Non-pigmented ciliary epithelial cell (primary cell): ENCODE measurements at places on chromosomes 16 and 17.

GRCh38 chr16:61968242-61969076 lies 67.8 kb downstream of the CDH8 start:
- no peak for DNase-seq

GRCh38 chr16:79788949-79789348 lies 188.4 kb upstream of the MAF start:
- DNase-seq = no peak

DNA sequence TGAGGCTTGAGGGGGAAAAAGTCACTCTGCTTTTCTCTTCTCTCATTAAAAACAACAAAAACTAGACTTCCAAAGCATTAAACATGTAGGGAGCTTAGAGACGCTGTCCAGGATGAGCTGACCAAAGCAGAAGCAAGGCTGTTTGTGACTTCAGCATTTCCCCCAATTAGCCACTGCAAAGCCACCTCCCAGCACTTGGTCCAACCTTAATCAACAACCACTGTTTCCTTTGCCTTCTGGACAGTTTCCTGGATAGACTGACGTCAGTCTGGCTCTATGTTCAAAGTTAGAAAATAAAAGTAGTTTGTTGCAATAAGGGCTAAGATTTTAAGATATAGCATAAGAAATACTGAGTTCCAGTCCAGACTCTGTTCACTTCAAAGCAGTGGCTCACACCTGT lies 3.1 kb downstream of the TMEM231 start:
- no peak for DNase-seq

GRCh38 chr17:10103712-10104111 lies 94.7 kb downstream of the GAS7 start:
- no peak for DNase-seq

DNA sequence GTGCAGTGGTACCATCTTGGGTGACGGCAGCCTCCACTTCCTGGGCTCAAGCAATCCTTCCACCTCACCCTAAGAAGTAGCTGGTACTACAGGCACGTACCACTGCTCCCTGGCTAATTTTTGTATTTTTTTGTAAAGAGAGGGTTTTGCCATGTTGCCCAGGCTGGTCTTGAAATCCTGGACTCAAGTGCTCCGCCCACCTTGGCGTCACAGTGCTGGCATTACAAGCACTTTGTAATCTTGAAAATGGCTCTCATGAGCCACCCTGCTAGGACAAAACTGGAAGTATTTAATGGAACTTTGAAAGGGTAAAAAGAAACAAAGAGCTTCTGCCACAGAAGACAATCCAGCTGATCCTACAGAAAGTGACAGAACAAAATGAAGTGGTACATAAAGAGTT lies 9.2 kb downstream of the SUMO2 start:
- no peak for DNase-seq

DNA sequence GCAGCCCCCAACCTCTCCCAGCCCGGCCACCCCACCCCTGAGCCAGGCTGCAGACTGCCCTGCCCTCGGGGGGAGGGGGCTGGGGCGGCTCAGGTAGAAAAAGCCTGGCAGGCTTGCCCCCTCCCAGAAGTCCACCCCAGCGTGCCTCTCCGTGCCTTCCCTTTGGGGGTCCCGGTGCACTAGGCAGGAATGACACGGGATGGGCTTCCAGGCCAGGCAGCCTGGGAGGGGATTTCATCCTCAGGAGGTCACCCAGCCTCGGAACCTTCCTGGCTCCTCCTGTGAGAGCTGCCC lies 185.0 kb downstream of the NTN1 start:
- no peak for DNase-seq

- no peak for DNase-seq
Measured at GRCh38 chr17:58246104-58246740, 7.8 kb downstream of the LPO start.

DNA sequence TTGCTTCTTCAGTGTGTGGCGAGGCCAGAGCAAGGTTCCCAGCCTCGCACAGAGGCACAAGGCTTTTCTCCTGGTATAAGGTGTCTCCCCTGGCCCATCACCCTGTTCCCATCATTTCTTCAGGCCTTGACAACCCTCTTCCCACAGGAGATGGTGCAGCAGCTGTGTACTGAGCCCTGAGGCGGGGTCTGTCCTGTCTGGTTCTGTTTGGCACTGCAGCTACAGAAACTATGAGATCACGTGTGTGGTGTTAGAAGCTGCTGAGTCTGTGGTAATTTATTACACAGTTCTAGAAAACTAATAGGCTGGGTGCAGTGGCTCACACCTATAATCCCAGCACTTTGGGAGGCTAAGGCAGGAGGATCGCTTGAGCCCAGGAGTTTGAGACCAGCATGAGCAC lies 7.2 kb downstream of the PLA2G15 start:
- no peak for DNase-seq

- no peak for DNase-seq
Measured at GRCh38 chr17:29256735-29257466, 10.2 kb downstream of the CRYBA1 start.

GRCh38 chr16:53207810-53208752 lies 153.3 kb downstream of the CHD9 start:
- DNase-seq = no peak

DNA sequence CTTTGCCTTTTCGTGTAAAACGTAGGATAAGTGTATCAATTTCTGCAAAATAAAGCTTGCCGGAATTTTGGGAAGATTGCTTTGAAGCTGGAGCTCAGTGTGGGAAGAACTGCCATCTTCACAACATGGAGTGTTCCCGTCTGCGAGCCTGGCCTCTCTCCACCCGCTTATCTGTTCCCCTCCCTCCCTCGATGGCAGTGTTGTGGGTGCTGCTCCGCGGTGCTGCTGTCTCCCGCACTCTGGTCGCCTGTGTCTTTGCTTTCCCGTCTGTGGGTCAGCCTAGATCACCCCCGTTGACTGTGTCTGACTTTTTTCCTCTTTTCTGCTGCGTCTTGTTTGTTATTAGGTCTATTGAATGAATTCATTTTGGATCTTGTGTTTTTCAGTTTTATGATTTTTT lies 17.0 kb downstream of the ACSF3 start:
- DNase-seq = no peak

DNA sequence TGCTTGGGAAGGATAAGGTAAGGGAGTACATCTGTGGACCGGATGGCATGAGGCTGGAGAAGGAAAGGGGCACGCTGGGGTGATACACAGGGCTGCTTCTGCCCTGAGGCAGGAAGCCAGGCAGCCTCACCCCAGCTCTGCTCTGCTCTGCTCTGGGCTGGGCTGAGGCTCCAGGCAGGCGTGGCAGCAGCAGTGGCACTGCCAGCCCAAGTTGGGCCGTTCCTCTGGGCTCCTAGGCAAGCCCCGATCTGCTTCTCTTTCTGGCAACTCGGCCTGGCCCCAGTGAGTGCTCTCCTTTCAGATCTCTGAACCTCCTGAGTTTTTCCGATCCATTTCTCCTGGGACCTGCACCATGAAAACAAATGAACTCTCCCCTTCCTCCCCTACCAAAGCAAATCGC lies 44.9 kb downstream of the VAC14 start:
- no peak for DNase-seq

- no peak for DNase-seq
Measured at GRCh38 chr16:78221892-78222291, 122.4 kb downstream of the WWOX start.

GRCh38 chr17:73247726-73248125 lies 14.0 kb downstream of the CPSF4L start:
- no peak for DNase-seq

DNA sequence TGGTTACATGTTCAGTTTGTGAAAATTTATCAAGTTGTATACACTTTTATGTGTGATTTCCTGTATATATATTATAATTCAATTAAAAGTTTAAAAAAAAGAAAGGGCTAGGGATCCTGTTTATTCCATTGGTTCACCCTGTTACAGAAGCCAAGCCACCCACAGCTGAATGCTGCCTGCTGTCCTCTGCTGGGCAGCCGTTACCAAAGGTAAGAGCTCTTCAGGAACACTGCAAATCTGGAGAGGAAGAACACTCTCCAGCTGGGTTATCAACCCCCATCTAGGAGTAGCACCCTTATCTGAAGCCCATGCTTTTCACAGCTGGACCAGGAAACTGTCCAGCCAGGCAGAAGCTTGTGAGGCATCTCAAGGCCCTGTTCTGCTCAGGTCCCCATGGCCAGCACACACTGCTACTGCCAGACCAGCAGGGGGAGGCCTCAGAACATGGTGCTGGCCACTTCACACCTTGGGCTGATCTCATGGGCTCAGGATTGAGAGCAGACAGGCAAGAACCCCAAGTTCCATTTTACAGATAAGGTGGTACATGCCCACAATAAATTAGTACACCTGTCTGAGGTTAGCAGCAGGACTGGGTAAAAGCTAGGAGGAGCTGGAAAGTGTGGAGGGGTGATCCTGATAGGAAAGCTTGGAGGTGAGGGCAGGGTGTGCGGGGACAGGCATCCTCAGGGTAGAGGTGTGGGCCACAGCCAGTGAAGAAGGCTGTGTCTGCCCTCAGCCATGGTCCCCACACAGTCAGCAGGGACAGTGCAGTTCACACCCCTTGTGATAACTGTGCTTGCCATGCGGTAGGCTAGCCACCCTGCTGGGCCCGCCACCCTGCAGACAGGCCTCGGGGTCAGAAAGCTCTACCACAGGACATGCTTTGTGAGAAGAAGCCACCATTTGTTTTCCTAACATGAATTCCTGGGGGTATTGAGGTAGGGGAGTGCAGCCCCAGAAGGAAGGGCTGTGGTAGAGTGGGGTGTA lies 54.3 kb upstream of the SREBF1 start:
- DNase-seq = no peak

- DNase-seq = no peak
Measured at GRCh38 chr17:7916385-7916682, 245 bp upstream of the RNF227 start.

DNA sequence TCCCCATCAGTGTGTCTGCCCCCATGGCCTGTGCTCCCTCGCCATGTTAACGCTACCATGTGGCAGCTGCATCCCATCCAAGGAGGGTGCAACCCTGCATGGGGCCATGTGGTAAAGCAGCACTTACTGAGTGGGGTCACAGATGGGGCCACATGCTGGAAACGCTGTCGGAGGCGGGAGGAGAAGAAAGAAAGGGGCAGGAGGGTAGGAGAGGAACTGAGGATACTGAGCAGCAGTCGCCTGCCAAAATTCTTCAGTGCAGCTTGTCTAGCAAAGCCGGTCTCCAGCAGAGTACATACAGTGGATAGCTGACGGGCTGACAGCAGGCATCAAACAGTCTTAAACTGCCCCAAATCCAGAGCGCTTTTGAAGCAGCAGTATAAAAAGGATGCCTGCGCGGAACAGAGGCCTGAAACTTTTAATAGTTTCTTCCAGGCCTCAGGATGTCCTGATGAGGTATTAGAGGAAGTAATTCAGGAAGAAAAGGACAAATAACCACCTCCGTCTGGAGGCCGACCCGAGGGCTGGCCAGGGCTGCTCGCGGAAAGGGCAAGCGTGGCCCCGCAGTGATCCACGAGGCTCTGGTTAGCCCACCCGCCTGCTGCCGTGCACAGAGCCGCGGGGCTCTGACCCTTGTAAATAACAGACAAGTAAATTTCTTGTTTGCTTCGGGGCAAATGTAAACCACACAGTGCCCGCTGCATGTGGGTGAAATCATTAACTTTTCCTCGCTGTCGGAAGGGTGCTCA lies 149.0 kb downstream of the CCDC182 start:
- no peak for DNase-seq
